Motor neuron (in vitro differentiated cells): ENCODE measurements at places on chromosomes 3 and 15. TPM values are rescaled to one million over a fixed set of nuclear protein-coding genes. Genes with fewer than 3 reads are reported as not detected.

DNA sequence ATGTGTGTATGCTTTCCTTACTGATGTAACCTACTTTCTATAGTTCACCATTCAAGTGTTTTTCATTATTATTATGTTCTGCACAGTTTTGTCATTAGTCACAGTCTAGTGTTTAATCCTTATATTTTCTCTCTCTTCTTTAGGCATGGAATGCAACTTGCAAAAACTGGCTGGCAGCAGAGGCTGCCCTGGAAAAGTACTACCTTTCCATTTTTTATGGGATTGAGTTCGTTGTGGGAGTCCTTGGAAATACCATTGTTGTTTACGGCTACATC, 6.9 kb downstream of the SUCNR1 start:
- no peak for ATAC-seq

DNA sequence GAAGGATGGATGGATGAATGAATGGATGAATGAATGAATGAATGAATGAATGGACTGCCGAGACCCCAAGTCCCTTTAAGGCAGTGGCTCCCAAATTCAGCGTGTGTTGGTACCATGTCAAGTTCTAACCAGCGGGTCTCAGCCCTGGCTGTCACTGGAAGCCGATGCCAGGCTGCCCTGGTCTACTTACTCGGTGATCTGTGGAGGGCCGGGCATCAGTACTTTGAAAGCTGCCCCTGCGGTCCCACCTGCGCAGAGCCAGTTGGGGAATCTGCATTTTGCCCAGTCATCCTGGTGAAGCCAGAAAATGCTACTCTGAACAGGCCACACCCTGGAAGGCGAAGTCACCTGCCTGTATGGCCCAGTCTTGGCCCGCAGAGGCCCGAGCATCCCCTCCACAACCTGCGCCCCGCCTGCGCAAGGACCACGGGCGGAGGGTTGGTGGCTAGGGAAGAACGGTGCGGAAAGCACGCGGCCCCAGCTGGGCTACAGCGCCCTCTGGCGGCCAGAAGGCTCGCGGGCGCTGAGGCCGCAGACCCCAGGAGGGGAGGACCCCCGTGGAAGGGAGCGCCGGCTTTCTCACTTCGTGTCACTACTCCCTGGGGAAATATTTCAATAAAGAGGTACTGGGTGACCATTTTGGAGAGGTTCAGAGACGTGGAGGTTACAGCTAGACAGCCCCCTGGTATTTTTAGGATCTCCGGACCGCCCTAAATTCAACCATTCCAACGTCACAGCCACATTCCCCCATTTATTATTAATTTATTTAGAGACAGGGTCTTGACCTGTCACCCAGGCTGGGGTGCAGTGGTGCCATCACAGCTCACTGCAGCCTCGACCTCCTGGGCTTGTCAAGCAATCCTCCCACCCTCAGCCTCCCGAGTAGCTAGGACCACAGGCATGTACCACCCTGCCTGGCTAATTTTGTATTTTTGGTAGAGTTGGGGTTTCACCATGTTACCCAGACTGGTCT, 34.9 kb downstream of the PRKCD start:
- ATAC-seq: peak; percentile 84

DNA sequence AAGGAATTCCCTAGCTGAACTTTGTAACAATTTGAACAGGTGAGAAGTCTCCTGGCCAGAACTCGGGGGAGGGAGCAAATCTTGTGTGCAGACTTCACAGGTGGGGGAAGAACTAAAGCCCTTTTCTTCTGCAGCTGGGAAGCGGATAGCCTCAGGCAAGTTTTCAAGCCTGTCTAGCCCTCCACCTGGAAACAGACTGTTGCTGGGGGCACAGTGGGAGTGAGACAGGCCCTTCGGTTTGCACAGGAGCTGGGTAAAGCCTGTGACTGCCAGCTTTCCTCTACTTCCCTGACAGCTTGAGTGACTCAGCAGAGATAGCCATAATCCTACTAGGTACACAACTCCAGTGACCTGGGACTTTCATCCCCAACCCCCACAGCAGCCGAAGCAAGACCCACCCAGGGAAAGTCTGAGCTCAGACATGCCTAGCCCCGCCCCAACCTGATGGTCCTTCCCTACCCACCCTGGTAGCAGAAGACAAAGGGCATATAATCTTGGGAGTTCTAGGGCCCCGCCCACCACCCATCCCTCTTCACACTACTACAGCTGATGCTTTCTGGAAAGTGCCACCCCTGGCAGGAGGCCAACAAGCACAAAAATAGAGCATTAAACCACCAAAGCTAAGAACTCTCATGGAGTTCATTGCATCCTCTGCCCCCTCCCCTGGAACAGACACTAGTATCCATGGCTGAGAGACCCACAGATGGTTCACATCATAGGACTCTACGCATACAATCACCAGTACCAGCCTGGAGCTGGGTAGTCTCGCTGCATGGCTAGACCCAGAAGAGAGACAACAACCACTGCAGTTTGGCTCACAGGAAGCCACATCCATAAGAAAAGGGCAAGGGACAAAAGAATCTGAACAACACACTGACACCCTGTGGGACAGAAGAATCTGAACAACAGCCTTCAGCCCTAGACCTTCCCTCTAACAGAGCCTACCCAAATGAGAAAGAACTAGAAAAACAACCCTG, 479.0 kb downstream of the RAP2B start:
- no peak for ATAC-seq

DNA sequence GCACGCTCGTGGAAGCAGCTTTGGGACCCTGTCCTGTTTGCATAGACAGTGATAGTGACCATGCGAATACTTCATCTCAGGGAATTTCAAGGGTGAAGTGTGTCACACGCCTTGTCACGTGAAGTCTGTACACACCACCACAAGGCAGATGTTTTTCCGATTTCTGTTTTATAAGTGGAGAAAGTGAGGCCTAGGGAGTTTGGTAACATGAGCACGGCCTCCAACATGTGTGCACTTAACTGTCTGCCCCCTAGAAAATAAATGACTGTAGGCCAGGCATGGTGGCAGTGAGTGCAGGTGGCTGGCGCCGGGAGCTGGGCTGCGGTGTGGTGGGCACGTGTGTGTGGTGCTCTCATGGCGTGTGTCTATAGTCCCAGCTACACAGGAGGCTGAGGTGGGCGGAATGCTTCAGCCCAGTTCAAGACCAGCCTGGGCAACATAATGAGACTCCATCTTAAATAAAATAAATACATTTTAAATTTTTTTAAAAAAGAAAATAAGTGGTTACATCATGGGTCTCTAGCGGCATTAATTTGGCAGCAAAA, 42.0 kb downstream of the WHAMM start:
- no peak for ATAC-seq

DNA sequence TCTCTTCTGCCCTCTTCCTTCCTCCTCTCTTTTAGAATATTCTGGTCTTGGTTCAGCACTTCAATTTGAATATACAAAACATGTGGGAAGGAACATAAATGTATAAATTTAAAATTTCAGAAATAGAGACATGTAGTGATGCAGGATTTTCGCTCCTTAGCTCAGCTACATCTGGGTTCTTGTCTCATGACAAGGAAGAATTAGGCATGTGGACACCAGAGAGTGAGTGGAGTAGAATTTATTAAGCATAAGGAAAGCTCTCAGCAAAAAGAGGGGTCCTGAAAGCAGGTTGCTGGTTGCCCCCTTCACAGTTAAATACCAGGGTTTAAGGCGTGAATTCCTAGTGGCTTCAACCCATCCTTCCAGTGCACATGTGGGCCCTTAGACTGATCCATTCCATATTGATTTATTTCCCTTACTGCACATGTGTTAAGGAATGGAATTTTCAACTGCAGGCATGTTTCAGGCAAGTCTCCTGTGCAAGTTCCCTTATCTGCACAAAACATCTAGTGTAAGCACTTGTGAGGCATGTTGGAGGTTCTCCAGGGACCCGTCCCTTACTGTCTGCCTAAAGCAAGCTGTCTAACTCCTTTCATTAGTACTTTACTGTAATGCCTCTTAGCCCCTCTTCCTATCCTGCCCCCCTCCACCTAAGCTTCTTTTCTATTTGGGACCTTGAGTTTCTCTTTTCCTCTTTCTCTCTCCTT, 133.2 kb upstream of the STRIT1 start:
- no peak for ATAC-seq

DNA sequence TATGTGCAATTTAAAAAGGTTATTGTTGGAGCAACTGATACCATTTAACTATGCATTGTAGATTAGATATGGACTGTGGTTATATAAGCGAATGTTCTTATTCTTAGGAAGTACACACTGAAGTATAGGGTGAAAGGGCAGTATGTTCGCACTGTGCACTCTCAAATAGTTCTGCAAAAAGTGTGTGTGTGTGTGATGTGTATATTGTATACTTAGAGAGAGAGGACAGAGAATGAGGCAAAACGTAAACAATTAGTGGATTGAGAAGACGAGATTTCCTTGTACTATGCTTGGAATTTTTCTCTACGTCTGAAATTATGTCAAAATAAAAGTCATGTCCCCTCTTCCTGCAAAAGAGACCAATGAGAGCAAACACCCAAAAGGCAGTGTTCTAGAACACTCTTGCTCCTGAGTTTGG, 30.4 kb downstream of the LSM3 start:
- ATAC-seq: no peak

- no peak for ATAC-seq
These were observed 13.9 kb upstream of the FRMD5 start for GRCh38 chr15:44208956-44209355.

- ATAC-seq: no peak
These were observed 153.2 kb downstream of the LRRC28 start for GRCh38 chr15:99404454-99404853.

The MTFMT gene
- total RNA-seq: 9.9 and 10.9 TPM in 2 replicates

The SUSD5 gene
- 12.6 and 14.0 TPM in 2 replicates for total RNA-seq

The IL17RE gene
- total RNA-seq: 1.5 and 2.3 TPM in 2 replicates

The SEC22A gene
- total RNA-seq: 28.5 and 34.8 TPM in 2 replicates

The CYP19A1 gene
- 1.7 and 2.1 TPM in 2 replicates for total RNA-seq
